Activated CD8-positive, alpha-beta memory T cell treated with anti-CD3 and anti-CD28 coated beads for 1 hour (primary cell): ENCODE measurements at places on chromosomes 2 and 18.

DNA sequence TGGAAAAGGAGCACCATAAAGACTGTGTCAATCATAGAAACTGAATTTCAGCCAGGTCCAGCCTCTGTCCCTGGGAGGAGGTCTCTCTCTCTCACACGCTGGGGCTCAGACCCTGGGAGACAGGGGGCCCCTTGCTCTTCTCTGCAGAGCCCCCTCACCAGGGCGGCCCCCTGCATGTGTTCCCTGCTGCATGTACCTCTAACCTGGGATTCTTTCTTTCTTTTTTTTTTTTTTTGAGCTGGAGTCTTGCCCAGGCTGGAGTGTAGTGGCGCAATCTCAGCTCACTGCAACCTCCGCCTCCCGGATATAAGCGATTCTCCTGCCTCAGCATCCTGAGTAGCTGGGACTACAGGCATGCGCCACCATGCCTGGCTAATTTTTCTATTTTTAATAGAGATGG is 46.5 kb downstream of the TPO start:
- DNase-seq, result no peak

DNA sequence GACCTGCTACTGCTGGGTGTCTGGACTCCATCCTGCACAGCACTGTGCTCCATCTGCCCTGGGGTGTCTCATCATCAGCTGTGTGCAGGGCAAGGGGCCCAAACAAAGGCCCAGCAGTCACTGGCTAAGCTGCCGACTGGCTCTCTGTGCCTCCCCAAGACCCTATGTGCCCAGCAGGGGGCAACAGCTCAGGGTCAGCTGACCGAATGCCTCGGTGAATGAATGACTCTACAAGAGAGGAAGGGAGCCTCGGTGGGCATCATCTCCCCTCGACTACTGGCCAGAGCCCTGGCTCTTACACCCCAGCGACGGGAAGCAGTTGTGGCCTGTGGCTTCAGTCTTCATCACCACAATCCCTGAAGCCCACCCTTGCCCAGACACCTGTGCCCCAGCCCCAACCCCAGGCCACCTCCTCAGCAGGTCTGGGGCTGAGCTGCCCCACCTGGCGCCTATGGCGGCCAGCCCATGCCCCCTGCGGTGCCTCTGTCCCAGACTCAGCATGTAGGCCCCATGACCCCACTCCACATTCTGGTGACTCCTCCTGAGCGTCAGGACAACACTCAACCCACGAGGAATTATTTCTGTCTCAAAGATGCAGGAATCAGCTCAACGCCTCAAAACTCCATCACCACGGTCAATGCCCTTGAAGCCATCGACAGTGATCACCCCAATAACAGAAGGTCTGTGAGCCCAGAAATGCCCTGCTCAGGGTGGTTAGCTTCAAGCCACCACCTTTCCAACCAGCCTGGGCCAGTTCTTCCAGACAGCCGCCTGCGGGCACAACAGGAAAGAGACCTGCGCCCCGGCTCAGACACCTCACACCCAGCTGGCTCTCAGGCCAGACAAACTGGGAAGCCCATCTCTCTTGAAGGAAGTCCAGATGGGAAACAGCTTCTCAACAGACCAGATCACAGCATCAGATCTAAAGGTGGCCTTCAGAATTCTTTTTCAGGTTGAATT is 1.6 kb upstream of the GPR17 start:
- no peak for DNase-seq

GRCh38 chr2:224145751-224146355 is 106.8 kb upstream of the SERPINE2 start:
- no peak for DNase-seq

GRCh38 chr2:132547090-132547687 is 122.8 kb downstream of the LYPD1 start:
- DNase-seq, result no peak

DNA sequence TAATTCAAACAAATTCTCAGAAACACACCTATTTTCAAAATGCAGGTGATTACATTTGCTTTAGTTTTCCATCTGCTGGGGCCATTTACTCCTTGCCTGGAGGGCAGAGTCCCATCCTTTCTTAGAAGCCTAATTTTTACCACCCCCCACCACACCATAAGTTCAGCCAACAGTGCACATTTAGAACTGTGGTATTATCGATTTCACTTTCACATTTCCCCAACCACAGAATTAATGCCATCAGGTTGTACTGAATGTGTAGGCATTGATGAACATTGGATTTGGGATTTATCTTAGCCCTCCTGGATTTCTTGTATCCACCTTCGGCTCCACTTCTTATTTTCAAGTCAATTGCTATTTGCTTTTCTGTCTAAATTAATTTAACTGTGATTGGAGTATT is 4.5 kb downstream of the SCYGR3 start:
- DNase-seq, result no peak

- no peak for DNase-seq
Observed at GRCh38 chr2:3972377-3972776, 269.0 kb downstream of the DCDC2C start.
